ENCODE measurements at places on chromosomes 6 and 20.

- no peak for DNase-seq
Observed at GRCh38 chr6:40393641-40394040, 193.5 kb downstream of the LRFN2 start.

GRCh38 chr20:38209736-38210405, 44.8 kb upstream of the TGM2 start:
- no peak for DNase-seq

- DNase-seq, result no peak
Observed at GRCh38 chr6:24009319-24009718, 116.7 kb upstream of the NRSN1 start.

GRCh38 chr20:41329435-41330342, 10.9 kb upstream of the LPIN3 start:
- peak; percentile 80 for DNase-seq

- DNase-seq, result no peak
Observed at GRCh38 chr20:839015-839414, 5.5 kb downstream of the FAM110A start.

GRCh38 chr6:165082636-165083035, 226.8 kb downstream of the C6orf118 start:
- no peak for DNase-seq

DNA sequence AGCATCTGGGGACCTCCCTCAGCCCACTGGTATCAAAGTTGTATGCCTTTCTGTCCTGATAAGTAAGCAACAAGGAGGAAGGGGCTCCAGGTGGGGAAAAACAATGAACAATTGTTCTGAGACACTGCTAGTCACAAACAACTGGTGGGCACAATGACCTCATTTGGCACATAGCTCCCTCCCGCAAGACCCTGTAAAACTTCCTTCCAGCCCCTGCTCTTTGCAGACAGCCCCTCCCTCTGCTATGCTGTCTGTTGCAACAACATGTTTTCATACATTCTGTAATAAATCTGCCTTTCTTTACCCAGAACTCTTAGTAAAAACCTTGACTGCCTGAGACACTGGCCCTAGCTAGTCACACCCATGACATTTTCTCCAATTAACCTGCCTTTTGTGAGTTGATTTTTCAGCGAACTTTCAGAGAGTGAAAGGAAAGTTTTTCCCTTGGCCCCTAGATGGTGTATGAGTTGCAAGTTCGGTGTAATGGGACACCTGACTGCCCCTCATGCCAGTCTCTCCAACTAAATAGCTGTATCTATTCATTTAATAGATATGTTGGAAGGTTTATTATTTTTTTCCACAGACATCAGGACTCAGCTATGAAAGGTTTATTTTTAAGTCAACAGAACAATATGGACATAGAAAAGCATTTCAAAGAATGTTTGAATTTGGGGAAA, 142.3 kb upstream of the SLC22A16 start:
- DNase-seq, result no peak

- DNase-seq, result no peak
Observed at GRCh38 chr6:107554918-107555317, 65.0 kb downstream of the SOBP start.

- no peak for DNase-seq
Observed at GRCh38 chr6:141361559-141361958, 771.2 kb upstream of the GJE1 start.

- no peak for DNase-seq
Observed at GRCh38 chr20:42402455-42402854, 784.3 kb upstream of the CHD6 start.

GRCh38 chr6:65113581-65113980, 593.4 kb downstream of the EYS start:
- DNase-seq, result no peak

Measured in thoracic aorta (tissue), 2 donors.